ENCODE measurements at places on chromosomes 2 and 18.

GRCh38 chr2:18299423-18300212 is 260.8 kb downstream of the RDH14 start:
- DNase-seq, result no peak

GRCh38 chr2:190927301-190927700 is 46.7 kb downstream of the GLS start:
- no peak for DNase-seq

- no peak for DNase-seq
These were observed 367.0 kb downstream of the RND3 start for GRCh38 chr2:150120326-150120955.

DNA sequence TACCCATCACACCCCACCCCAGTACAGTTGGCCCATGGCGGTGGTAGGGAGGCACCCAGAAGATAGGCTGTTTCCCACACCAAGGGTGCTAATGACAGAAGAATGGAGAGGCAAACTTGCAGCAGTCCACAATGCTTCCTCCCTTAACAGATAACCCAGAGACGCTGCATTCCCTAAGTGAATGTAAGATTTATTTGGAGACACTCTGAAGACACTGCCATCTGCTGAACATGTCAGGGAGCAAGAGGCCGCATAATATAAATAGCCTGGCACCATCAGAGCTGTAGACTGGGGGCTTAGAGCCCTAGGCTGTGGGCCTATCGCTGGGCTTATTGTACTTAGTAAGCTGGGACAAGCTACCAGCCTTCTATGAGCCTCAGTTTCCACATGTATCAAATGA is 2.2 kb upstream of the IWS1 start:
- DNase-seq, result peak; percentile 8

DNA sequence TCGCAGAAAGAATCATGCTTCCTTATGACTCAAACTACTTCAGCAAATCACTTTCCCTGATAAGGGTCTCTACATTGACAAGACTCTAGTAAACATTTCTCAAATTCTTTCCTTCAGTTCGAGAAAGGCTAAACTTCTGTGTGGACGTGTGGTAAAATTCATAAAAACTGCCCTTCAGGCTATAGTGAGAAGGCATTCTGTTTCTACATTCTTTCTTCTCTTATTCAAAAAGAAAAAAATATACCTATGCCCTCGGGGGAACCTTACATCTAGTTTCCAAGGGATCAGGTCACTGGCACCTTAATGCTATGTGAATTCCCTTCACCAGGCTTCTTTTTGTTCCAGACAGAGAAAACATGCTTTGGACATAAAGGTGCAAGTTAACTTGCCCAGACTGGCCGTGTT is 4.9 kb downstream of the VIT start:
- DNase-seq, result no peak

- no peak for DNase-seq
These were observed 48.5 kb downstream of the SLC5A7 start for GRCh38 chr2:108034843-108035242.

DNA sequence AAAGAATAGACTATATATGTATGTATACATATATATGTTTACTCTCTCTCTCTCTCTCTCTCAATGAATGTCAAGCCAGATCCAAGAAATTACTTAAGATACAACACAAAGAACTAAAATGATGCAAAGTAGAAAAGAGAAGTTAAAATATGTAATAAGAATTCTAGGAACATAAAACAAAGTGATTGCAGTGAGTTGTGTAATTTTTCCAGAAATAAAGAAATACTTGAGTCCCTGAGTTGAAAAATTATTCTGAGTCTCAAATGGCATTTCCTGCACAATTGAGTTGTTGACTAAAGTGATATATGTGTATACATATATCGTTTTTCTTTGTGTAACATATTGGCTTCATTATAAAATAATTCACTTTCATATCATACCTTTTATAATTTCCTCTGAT is 262.4 kb downstream of the INSIG2 start:
- no peak for DNase-seq

DNA sequence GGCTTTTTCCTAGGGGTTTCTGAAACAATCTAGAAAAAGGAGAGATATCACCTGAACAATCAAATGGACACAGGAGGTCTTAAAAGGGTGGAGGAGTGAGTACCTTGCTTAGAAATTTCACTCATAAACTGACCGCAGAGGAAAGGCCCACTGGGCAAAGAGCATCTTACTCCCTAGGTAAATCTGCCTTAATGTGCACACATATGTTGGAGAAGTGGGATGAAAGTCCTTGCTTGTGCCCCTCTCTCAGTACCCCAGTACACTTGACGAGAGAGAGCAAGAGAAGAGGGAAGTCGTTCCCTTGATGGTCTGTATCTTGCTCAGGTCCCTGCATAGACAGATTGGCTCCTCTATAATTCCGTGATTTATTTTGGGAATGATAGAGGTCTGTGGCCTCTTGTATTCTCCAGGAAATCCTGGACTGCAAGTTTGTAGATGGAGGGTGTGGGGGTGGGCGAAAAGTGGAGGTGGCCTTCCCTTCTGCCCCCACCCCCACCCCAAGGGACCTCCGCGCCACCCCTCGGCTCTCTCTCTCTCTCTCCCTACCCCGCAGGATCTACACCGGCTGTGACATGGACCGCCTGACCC is 6.8 kb downstream of the TBR1 start:
- DNase-seq, result no peak

DNA sequence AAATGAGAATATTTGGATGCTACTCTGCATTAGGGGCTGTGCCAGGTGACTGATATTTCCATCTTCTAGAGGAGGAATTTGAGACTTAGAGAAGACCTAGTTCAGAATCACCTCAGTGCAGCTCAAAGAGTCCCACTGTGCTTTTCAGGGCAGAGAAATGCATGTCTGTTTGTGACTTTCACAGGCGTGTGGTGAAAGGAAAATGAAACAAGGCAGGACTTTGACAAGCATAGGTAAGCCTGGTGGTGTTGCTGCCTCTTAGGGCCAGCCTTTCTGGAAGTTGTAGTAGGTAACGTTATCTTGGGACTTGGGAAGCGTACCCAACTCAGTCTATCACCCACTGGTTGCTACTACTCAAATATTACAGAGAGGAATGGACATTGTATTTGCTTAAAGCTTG is 2.6 kb downstream of the GPR39 start:
- DNase-seq, result no peak

GRCh38 chr2:218567797-218568189 is 358 bp downstream of the USP37 start:
- DNase-seq, result no peak

- DNase-seq, result no peak
These were observed 25.3 kb upstream of the RPL31 start for GRCh38 chr2:100976645-100977391.

DNA sequence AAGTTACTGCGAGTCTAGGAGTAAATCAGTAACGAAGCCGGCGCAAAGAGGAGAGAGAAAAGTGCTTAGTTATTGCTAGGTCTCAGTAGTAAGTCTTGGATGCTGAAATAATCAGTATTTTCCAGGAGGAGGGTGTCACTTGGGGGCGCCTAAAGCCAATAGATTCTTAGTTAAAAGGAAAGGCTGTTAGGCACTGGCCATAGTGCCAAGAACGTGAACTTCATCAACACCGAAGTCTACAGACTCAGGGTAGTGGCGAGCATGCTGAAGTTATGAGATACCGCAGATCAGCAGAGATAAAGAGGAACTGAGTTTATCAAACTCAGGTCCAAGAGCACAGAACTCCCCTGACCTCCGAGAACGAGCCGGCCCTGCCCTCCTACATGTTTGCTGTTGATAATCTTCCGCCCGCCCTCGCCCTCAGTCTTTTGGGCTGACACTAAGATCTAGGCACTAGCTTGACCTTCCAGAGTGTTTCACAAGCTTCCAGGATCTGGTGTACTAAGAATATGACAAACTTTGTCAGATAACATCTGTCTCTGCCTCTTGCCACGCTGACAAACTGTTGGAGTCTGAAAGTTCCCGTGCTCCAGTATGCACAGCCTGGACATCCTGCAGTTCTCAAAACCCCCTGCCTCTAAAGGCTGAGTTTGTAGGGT is 49.2 kb downstream of the CYB5A start:
- DNase-seq, result no peak

DNA sequence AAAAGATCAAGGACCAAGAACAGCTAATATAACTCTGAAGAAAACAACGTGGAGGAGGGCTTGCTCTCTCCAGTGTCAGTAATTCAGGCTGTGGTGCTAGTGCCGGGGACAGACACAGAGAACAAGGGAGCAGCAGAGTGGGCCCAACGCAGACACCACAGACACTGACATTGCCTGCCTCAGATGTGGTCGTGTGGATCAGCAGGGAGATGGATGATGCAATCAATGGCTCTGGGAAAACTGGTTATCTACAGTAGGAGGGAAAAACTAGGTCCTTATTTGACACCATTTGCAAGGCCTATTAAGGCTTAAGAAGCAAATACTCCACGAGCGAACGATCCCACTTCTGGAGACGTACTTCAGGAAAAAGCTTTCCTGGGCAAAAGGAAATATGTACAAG is 36.1 kb downstream of the HDLBP start:
- no peak for DNase-seq

DNA sequence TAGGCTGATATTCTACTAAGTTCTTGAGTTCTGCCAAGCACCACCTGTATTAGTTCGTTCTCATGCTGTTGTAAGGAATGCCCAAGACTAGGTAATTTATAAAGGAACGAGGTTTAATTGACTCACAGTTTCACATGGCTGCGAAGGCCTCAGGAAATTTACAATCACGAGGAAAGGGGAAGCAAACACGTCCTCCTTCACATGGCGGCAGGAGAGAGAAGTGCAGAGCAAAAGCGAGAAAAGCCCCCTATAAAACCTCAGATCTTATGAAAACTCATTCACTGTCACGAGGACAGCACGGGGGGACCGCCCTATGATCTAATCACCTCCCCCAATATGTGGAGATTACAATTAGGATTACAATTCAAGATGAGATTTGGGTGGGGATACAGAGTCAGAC is 47.7 kb upstream of the YWHAQ start:
- no peak for DNase-seq

DNA sequence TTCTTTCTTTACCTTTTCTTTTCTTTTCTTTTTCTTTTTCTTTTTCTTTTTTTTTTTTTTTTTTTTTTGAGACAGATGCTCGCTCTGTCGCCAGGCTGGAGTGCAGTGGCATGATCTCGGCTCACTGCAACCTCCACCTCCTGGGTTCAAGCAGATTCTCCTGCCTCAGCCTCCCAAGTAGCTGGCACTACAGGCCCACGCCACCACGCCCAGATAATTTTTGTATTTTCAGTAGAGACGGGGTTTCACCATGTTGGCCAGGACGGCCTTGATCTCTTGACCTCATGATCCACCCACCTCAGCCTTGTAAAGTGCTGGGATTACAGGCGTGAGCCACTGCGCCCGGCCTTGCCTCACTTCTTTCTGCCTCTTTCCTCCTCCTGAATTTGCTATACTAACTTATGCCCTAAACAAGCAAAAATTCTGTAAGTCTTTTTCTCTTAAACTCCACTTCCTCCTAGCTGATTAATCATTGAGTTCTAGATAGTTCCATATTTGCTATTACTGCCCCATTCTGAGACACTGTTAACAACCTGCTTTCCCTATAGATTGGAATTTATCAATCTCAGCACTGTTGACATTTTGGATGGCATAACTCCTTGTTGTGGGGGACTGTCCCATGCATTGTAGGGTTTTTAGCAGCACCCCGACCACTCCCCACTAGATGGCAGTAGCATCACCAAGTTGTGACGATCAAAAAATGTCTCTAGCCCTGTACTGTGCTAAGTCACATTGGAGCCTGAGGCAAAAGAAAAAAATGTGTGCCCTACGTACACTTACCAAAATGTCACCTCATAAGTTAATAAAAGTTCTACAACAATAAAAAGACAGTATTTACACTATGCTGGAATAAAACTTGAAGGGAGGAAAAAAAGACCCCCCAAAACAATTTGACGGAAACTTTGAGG is 16.4 kb upstream of the THADA start:
- peak; percentile 69 for DNase-seq

GRCh38 chr2:19073522-19073921 is 284.9 kb downstream of the OSR1 start:
- DNase-seq, result no peak

- DNase-seq, result no peak
These were observed 11.6 kb downstream of the ECEL1 start for GRCh38 chr2:232476045-232476444.

- DNase-seq, result no peak
These were observed 375.1 kb upstream of the KCNH7 start for GRCh38 chr2:163213661-163214081.

- peak; percentile 14 for DNase-seq
These were observed 55.9 kb downstream of the ACVR1C start for GRCh38 chr2:157572725-157573124.

DNA sequence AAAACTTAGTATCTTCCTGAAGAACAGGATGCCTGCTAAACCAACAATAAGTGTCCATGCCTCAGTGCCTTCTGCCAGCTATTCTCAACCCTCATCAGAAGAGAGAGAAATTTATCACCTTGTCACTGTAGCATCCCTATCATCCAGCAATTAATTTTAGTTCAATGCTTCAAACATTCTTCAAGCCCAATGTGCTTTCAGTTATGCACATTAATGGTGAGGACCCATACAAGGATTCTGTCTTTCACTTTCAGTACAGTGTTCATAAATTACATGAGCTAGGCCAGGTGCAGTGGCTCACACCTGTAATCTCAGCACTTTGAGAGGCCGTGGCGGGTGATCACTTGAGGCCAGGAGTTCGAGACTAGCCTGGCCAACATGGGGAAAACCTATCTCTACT is 47.0 kb upstream of the MSH6 start:
- no peak for DNase-seq

- DNase-seq, result no peak
These were observed 784 bp downstream of the CRACDL start for GRCh38 chr2:98935111-98935770.

GRCh38 chr2:230749111-230749510 is 36.5 kb downstream of the CAB39 start:
- DNase-seq, result no peak

DNA sequence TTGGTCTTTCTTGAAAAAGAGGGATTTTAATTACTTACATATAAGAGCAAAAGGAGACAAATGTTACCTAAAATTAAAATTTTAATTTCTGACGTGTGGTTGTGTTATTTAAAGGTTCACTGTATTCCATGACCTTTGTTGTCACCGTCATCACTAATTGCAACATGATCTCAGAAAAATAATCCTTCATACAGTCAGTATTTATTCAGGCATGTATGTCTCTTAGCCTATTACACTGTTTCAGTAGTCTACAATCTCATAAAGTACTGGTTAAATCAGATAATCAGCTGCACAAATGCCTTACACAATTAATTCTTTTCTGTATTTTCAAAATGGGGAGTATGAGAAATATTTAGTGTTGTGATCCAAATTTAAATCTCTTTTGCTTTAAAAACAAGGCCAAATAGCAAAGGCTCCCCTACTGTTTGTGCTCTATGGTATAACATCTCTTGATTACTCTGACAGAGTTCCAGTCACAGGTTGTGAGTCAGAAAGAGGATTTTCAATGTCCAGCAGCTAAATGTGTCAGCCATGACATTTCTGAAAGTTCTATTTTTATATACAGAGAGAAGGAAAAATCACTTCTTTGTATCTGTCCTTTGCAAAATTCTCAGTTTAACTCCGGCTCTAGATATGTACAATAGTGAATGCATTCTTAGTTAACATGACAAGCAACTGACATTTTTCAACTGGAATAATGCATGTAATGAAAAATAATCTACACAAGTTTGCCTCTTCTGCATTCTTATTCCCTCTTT is 184.0 kb downstream of the FIGN start:
- DNase-seq, result no peak

GRCh38 chr2:10448576-10449485 is 704 bp upstream of the ODC1 start:
- DNase-seq, result peak; percentile 97

- DNase-seq, result no peak
These were observed 70.2 kb upstream of the DSC1 start for GRCh38 chr18:31232775-31233424.

All from naive thymus-derived CD4-positive, alpha-beta T cell (primary cell).